Epithelial cell of prostate (primary cell): ENCODE measurements at places on chromosomes 7 and 10.

- no peak for DNase-seq
Observed at GRCh38 chr7:127378537-127378936, 14.0 kb downstream of the ZNF800 start.

GRCh38 chr7:23106057-23106822, 655 bp downstream of the KLHL7 start:
- no peak for DNase-seq

DNA sequence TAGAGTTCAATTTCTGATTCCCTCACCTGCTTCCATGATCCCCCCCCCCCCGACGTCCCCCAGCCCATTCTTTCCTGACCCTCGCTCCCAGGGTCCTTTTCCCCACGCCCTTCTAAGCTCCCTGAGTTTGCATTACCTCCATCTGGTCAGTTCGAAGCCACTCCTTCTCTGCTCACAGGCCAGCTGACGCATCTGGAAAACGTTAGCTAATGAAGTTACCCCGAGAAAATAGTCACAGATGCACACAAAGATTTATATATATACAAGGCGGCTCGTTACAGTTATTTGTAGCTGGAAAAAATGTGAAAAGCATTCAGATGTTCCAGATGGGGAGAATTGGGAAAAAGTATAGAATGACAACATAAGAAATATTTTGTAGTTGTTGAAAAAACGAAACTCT, 630.0 kb upstream of the FOXK1 start:
- DNase-seq, result no peak

GRCh38 chr10:76257816-76258215, 826.4 kb downstream of the LRMDA start:
- DNase-seq, result peak; percentile 64

DNA sequence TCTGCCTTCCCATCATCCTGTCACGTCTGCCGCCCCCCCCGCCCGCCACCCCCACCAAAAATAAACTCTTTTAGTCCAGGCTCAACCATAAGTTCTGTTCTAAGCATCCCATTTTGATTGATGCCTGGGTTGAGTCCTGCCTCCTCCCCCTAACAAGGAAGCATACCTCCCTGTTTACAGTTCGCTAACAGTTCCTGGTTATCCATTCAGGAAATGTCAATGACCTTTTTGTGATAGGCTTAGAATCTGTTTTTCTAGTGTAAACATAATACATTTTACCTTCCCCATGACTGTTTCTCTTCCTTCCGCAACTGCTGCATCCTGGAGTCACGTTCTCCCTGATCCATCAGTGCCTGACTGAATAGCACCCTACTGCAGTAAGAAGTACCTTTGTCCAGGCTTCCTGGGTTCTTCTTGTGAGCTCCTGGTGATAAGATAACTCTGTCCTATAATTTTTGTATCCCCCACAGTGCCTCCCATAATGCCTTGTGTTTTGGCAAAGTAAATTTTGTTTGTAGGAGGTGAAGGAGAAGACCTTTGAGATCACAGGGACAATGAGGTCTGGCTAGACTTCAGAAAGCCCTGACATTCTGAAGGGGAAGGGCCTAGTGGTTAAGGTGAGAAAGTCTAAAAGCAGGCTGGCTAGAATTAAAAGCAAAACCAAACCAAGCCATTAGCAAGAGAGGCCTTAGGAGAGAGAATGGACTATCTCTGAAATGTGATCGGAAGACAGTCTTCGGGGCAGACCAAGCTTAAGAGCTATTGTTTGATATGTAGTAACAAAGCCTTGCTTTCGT, 7.3 kb downstream of the AGFG2 start:
- no peak for DNase-seq

GRCh38 chr7:96837593-96837992, 127.9 kb upstream of the SEM1 start:
- no peak for DNase-seq

DNA sequence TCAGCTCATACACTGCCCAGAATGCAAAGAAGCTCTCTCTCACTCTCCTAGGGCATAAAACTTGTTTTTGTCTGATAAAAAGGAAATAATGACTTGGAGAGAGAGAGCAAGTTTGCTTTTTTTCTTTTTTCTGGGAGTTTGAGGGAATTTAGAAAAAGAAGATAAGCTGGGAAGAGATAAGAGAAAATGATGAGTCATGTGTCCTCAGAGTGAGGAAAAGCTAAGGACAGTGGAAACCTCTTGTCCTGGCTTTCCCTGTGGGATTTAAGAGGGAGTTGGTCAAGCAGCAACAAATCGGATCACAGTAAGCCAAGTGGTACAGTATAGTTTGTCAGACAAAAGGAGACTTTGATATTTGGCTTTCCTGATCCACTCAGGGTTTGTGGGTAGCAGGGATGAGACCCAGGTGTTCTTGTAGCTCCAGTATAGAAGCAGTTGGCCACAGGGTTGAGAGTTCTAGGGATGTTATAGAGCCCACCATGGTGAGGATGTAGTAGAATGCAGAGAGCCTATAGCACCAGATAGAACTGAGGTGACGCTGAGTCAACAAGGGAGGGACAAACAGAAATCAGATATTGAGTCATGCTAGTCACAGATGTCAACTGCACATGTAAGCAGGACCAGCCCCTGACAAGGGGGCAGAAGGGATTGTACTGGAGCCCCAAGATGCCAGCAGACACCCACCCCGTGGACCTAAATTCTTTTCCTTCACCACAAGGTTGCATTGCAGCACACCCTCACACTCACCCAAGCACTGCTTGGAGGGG, 219.3 kb upstream of the TAC1 start:
- no peak for DNase-seq

DNA sequence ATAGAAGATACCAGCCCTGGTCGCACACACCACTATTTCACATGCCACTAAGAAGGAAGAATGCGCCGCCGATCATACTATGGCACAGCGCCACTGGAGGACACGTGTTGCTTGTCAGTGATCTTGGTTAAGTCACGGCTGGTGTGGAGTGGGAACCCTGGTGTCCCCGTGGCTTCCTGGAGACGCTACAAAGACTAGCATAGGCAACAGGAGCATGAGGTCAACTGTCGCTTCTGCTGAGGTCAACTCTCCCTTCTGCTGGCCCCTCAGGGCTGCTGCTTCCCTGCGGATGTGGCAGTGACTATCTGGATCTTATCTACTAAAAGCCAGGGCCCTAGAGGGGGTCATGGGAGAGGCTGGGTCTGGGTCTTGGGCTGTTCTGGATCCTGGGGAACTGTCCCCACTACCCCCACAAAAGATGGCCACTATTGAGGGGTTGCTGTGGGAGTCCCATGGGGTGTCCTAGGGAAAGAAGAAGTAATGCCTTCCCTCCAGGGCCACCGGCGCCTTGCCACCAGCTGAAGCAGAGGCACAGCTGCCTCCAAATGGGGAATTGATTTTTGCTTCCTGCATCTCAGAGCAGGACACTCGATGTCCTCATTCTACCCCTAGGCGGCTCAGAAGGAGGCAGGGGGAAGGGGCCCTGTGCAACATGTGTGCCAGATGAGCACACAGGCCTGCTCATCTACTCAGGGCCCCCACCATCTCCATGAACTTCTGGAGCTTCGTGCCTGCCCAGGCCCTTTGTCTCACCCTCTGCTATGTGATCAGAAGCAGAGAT, 76.6 kb upstream of the PPIF start:
- DNase-seq, result no peak

- no peak for DNase-seq
Observed at GRCh38 chr7:15515252-15515651, 46.6 kb downstream of the AGMO start.

DNA sequence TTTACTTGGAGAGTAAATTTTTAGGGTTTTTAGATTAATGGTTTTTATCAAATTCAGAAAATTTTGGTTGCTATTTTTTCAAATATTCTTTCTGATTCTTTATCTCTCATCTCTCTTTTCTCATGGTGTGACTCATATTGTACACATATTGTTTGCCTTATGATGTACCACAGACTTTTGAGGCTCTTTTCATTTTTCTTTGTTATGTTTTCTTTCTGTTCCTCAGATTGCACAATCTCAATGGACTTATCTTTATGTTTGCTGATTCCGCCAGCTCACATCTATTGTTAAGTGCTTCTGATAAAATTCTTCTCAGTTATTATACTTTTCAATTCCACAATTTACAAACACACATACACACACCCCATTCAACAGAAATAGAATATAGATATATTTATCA, 168.2 kb upstream of the IGFBP3 start:
- no peak for DNase-seq

DNA sequence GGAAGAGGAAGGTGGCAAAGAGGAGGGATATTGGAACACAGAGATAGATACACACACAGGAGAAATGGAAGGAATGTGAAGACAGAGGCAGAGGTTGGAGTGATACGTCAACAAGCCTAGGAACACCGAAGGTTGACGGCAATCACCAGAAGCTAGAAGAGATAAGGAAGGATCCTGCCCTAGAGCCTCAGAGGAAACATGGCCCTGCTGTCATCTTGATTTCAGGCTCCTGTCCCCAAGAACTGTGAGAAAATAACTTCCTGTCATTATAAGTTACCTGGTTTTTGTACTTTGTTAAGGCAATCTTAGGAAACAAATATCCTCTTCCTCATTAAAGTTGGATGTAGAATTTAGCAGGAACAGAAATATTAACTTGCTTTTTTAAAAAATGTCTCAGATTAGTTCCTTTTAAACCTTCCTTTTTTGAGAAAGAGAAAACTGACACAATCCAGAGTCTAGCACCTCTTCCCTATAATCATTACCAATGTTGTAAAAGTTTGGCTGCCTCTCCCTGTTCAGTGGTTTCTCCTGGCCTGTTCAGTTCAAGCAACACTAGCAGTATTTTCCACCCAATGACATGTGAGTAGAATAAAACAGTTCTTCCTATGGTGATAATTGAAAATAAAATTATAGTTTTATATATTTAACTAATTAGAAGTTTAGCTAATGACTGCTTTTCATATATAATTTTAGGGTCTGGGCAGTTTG, 28.8 kb upstream of the GNAI1 start:
- no peak for DNase-seq

DNA sequence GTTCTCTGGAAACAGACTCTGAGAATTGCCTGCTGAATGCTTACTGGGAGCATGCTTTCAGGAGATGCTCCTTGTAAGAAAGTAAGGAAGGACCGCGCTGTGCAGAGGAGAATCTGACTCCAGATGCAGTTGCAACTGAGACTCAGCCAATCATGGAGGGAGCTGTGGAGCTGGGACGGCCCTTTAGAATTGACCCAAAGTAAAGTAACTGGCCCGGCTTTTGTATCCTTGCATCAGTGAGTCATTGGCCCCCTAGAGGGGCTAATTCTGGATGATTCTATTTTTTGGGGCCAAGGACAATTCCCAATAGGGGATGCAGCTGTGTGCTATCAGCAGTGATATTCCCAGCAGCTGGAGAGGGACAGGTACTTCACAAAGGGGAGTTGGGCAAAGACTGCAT, 170.4 kb downstream of the PTEN start:
- no peak for DNase-seq

- no peak for DNase-seq
Observed at GRCh38 chr10:77383861-77384553, 253.6 kb downstream of the KCNMA1 start.

DNA sequence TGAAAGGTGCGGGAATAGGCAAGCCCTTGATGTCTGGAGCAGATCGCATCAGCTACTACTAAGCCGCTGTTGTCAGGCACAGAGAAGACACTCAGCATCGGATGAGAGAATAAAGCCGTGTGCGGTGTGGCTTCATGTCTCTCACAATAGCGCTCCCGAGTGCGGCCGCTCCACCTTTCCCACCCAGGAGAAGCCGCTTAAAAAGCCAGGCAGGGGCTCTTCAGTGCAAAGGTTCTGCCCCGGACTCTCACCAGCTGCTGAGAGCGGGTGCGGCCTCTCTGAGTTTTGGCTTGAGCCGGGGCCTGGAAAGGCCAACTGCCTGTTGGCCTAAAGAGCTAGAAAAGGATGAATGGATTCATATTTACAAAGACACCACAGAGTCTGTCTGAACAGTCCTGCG, 600.6 kb downstream of the DNAJB6 start:
- no peak for DNase-seq

- DNase-seq, result no peak
Observed at GRCh38 chr7:45689011-45689796, 115.0 kb downstream of the ADCY1 start.

DNA sequence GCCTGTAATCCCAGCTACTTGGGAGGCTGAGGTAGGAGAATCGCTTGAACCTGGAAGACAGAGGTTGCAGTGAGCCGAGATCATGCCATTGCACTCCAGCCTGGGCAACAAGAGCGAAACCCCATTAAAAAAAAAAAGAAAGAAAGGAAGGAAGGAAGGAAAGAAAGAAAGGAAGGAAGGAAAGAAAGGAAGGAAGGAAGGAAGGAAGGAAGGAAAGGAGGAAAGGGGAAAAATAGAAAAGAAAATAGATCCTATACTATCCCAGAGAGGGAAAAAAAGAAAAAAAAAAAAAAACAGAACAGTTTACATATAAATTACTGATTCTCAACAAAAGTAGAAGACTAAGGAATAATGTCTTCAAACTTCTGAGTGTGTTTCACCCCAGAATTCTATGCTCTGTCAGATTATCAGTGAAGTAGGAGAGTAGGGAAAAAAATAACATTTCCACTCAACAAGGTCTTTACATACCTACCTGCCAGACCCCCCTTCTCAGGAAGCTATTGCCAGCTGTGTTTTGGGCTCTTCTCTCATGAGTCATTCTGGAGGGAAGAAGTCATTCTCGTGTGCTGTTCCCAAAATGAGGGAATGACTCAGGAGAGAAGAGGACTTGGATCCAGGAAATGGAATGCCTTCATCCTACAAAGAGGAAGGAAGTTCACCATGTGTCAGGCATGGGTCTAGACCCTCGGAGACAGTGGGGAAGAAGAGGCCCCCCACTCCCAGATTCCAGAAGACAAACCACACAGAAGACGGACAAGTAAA, 20.9 kb downstream of the RGS10 start:
- DNase-seq, result no peak

- DNase-seq, result no peak
Observed at GRCh38 chr7:157668884-157669767, 332.3 kb downstream of the DNAJB6 start.

DNA sequence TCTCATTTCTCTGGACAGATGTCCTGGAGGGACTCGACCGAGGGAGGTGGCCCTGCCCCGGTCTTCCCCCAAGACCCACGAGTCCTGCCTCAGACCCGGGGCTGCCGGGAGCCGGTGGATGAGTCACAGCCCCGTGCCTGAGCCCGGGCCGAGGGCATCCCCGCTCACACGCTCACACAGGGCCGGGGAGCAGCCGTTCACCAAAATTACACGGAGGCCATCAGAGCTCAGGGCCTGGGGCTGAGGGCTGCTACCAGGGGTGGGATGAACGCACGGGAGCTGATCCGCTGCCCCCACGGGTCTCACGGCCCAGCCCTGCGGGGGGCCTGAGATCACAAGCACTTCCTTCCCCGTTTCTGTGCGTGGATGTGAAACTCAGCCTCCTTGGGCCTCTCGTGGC, 17.5 kb downstream of the FAM20C start:
- DNase-seq, result no peak
